Activated T-cell treated with anti-CD3 and anti-CD28 coated beads, Interleukin-2, amount 50 U/mL, for 72 hours (primary cell): ENCODE measurements at places on chromosomes 6 and 20. TPM values are rescaled to one million over a fixed set of nuclear protein-coding genes. Genes with fewer than 3 reads are reported as not detected.

Gene FAM209B
- 1.7 TPM for total RNA-seq

Gene DNMT3B
- total RNA-seq, result 2.6 TPM

Gene PCMTD2
- total RNA-seq, result 52.8 TPM

Gene KCNK17
- not detected for total RNA-seq

Gene AARS2
- 15.2 TPM for total RNA-seq
